Adipose tissue (tissue), 3 donors: ENCODE measurements at places on chromosomes 16 and 17. TPM values are rescaled to one million over a fixed set of nuclear protein-coding genes. Genes with fewer than 3 reads are reported as not detected.

ANKRD40CL gene
- polyA plus RNA-seq, result not detected

CCDC200 gene
- polyA plus RNA-seq, result 0.10 TPM

KRTAP9-8 gene
- not detected for polyA plus RNA-seq

PPL gene
- polyA plus RNA-seq, result 8.1 TPM

ABCC3 gene
- 25.1 TPM for polyA plus RNA-seq

LDHD gene
- 18.8 TPM for polyA plus RNA-seq

C1QTNF1 gene
- 33.8 TPM for polyA plus RNA-seq

KRTAP2-3 gene
- not detected for polyA plus RNA-seq

RDM1 gene
- polyA plus RNA-seq, result not detected

TBC1D3E gene
- not detected for polyA plus RNA-seq

CDH8 gene
- not detected for polyA plus RNA-seq

BIRC5 gene
- 1.2 TPM for polyA plus RNA-seq

KSR1 gene
- 203 TPM for polyA plus RNA-seq

ACE gene
- 2.2 TPM for polyA plus RNA-seq

KRT222 gene
- 15.9 TPM for polyA plus RNA-seq

CCL1 gene
- polyA plus RNA-seq, result not detected

CCL23 gene
- polyA plus RNA-seq, result 5.3 TPM

LCAT gene
- 7.5 TPM for polyA plus RNA-seq

CRISPLD2 gene
- 77.0 TPM for polyA plus RNA-seq

PDILT gene
- polyA plus RNA-seq, result not detected

GP2 gene
- 24,783 TPM for polyA plus RNA-seq
